Central memory CD8-positive, alpha-beta T cell (primary cell): ENCODE measurements at places on chromosomes 7 and 10.

DNA sequence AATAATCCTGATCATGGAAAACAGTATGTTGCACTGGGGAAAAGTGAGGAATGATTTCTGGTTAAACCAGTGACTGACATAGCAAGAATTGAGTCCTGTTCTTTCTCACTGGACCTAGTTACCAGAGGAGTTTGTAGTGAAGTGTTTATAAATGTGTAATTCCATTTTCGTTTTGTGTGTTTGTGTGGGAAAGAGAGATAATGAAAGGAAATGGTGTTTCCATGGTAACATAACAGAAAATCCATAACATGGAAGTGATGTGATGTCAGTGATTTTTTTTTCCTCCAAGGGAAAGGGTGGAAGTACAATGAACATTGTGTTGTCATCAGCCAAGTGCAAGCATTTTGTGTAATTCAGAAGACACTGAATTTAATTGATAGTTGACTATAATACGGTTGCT is 283.9 kb downstream of the PLXDC2 start:
- DNase-seq, result no peak

GRCh38 chr10:63324495-63324854 is 141.3 kb downstream of the JMJD1C start:
- DNase-seq, result no peak

DNA sequence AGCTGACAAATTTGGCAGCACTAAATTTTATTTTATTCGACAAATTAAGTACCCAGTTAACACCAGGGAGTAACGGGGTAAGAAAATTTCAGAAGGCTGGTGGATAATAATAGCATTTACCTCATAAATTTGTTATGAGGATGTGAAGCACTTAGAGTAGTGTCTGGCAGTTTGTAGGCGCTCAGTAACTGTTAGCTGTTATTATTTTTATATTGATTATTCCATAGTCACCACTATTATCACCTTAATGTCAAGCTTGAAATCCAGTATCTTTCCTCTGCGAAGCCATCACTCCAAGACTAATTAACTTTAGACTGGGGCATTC is 563 bp upstream of the COA1 start:
- DNase-seq, result no peak

GRCh38 chr7:142412551-142413193 is 154.8 kb upstream of the PRSS58 start:
- DNase-seq, result no peak

DNA sequence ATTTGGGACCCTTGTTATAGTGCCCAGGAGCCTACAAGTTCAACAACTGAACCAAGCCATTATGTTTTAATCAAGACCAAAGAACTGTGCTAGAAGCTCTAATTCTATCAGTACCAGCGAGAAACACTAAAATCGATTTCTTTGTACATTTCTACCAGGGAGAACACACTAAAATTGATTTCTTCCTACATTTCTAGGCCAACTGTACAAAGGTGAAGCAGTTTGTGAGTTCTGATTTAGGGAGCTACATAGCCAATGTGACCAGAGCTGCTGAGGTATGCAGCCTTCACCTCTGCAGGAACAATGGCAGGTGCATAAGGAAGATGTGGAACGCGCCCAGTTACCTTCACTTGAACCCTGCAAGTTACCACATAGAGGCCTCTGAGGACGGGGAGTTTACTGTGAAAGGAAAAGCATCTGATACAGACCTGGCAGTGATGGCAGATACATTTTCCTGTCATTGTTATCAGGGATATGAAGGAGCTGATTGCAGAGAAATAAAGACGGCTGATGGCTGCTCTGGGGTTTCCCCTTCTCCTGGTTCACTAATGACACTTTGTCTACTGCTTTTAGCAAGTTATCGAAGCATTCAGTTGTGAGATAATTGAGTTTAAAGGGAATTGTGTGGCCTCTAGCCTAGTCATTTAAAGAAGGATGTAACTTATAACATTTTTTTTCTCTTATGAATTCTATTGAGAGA is 31.7 kb downstream of the HYAL4 start:
- no peak for DNase-seq

DNA sequence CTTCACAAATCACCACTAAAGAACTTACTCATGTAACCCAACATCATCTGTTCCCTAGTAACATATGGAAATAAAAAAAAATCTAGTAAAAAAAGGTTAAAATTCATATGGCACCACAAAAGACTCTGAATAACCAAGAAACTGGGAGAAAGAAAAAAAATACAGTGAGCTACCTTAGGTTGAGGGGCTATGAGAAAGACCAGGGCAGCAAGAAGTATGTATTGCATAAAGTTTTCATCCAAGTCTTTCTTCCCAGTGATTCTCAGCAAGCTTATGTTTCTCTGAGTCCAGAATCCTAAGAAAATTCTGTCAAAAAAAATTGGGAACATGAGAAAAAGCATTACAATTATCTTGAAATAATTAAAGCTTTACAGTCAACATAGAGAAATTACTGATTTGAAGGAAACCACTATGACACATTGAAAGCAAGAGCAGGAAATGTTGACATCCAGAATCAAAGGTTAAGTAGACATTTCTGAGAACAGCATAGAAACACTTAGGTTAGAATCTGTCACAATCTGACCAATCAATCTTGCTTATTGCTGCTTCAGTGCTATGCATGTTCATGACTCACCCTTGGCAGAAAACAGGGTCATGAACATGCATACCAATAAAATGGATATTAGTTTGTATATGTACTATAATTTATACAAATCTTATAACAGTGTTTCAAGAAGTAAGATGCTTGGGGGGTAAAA is 494.0 kb upstream of the POT1 start:
- no peak for DNase-seq

DNA sequence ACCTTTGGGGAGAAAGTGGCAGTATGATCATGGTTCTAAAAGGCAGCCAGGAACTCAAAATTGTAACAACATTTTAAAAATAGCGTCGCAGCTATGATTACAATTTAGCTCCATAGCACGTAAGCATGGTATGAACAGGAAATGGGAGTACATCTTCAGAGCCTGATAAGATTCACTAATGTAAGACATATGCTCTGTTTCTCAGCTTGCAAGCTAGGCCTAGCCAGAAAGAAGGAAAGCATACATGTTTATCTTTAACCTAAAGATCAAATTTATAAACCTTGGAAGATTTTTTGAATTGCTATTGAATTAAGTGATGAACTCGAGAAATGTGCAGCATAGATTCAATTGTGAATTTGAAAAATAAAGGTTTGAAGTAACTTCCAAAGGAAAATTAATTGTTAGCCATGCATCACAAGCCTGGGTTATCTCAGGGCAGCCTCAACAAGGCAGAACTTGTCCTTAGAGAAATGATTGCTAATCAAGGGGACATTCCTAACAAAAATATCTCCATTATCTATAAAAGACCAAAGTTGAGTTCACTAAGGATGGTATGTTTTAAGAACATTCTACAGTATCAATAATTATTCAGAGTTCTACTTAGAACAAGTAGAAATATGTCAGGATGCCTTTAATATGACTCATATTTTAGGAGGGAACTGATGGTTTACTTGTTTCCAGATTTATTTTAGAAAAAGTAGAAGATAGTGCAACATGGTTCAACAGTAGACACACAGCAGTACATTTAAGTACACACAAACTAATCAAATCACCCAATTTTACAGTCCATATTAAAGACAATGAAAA is 38.8 kb upstream of the SEPTIN7 start:
- no peak for DNase-seq

DNA sequence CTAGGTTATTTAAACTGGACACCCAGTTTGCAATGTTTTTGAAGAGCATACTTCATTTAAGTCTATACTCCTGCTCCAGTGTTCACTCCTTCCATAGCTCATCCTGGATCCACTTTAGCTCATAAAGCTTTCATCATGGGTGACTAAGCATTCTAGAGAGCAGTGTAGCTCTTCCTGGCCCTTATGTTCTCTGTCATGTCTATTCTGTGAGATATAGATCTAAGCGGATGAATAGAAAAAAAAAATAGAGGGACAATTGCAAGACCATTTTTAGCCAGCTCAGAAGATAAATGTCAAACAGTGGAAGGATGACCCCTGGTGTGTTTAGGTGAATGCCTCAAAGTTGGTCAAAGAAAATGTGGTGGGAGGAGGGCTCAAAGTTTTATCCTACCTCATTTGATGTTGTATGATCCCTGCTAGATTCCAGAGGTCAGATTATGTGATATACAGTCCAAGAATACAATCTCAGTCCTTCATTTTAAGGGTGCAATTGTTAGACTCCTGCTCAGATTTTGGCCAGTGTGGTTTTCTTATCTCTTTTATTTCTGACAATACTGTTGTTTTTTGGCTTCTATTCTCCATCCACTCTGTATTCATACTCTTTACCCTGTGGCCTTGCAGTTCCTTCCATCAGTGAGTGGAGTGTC is 7.5 kb upstream of the HECW1 start:
- DNase-seq, result no peak
